ENCODE measurements at places on chromosomes 12 and 14. TPM values are rescaled to one million over a fixed set of nuclear protein-coding genes. Genes with fewer than 3 reads are reported as not detected.

Gene HOXC11
- total RNA-seq = 0.36 TPM

GRCh38 chr12:69328426-69328825 is 19.8 kb upstream of the LYZ start:
- DNase-seq = no peak

DNA sequence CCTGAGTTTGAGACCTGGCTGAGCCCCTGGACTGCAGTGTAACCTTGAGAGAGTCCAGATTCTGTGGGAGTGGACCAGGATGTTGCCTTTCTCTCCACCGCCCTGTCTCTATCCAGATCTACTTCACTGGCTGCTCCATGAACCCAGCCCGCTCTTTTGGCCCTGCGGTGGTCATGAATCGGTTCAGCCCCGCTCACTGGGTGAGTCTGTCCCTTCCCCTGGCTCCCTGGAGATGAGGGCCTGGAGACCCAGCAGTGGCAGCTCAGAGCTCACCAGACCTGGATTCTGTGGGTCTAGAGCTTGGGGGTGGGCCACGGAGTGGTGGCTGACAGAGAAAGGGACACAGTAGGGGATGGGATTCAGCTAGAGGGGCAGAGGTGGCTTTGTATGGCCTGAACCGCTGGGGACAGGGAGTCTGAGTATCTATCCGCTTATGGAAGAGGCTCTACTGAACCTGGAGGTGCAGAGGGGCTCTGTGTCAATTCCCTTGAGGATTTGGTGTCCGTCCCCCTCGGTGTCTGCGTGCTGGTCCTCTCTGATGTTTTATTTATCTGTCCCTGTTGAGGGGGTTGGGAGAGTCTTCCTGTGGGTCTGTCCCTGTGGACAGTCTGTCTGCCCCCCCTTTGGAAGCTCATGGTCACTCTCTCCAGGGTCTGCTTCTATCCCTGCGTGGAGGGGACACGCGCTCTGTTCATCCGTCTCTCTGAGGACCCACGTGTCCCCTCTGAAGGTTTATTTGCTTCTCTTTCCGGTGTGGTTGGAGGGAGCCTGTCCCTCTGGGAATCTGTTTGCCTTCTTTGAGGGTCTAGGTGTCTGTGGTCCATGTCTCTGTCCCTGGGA is 2.5 kb downstream of the AQP5 start:
- no peak for DNase-seq

DNA sequence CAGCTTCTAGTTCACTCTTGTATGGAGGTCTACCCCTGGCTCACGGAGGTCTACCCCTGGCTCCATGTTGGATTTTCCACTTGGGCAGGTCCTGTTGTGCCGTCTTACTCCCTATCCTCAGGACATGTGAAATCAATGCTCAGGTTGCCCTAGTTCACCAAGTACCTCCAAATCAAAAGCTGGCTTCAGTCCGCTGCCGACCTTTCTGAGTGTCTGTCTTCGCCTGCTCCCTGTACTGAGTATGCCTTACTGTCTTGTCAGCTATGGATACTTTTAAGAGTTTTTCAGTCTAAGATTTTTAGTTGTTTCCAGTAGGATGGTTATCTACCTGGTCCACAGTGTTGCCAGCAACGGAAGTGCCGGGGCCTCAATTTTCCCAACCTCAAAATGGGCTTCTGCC is 40.1 kb upstream of the BCL11B start:
- no peak for DNase-seq

GRCh38 chr14:36657399-36658122 is 4.1 kb upstream of the PAX9 start:
- no peak for DNase-seq

DNA sequence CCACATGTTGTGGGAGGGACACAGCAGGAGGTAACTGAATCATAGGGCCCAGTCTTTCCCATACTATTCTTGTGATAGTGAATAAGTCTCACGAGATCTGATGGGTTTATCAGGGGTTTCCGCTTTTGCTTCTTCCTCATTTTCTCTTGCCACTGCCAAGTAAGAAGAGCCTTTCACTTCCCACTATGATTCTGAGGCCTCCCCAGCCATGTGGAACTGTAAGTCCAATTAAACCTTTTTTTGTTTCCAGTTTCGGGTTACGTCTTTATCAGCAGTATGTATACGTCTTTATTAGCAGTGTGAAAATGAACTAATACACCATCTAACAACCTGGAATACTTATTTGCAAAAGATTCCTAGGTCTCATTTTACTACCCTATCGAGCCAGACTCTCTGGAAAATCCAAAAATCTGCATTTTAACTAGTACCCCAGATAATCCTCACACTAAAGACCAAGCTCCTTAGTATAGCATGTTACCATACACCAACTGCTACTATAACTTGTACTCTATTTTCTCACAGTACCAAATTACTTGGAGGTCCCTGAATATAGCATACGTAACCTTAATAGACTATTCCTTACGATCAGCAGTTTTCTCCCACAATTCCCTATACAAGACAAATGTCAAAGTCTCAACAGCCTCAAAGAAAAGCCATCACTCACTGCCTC is 11.5 kb downstream of the GTF2A1 start:
- DNase-seq = no peak

Gene GPX2
- total RNA-seq = not detected

DNA sequence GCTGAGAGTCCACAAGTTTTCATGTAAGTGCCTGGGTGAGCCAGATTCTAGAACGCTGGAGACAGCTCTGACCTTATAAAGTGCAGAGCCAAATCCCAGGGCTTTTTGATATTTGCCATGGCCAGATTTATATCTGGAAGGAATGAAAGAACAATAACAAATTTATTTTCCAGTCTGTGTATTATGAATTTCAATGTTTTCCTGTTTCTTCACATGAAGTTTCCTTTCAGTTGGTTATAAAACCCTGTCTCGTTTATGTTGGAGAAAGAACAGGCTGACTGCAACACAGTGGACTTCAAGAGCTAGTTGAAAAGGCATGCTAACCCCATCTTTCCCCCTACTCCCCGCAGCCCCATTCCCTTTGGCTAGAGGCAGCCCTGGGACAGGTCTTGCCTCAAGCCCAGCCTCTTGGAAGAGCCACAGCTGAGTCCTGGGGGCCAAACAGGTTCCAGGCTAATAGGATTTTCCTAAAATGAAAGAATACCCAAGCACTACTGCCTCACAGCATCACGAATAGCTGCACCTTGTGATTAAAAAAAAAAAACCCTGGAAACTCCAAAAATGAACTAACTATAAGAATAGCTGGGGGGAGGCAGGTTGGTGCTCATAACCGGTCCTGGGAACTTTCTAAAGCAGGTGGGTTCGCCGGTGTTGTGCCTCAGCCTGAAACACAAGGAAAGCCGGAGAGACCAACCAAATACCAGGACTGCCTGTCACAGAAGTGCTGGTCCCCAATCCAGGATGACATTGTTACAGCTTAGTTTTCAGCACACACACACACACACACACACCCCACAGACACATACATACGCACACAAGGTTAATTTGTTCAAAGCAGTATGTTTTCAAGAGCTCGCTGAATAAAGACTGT is 1.5 kb downstream of the FBLN5 start:
- DNase-seq = no peak

DNA sequence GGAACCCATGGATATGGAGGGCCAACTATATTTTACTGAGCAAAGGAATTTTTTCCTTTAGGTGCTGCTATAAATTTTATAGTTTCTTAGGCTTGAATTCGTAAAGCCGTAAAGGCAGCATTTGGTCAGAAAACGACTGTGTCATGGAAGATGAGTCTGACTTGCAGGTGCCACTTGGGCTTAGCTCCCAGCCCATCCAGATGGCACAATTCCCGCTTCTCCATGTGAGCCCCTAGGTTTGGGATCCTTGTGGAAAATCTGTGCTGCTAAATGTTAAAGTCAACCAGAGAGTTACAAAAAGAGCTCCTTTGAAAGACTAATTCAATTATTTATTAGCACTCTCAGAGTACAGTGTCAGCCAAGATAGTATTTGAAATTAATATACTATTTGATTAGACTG is 120.1 kb upstream of the NPAS3 start:
- no peak for DNase-seq

DNA sequence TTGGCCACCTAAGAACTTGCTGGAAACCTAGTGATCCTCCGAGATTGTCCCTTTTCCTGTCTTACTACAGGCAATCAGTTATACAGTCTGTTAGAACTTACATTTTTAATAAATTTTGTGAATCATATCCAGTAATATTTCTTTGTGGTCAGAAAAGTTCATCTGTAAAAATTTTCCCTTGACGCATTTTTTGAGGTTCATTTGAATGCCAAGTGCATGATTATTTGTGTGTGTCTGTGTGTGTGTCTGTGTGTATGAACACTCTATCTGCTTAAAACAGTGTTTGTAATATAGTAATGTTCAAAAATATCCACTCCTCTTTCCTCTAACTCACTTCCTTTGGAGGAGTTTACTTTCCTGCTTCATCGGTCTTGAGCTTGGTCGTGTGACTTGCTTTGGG is 468.7 kb upstream of the FLRT2 start:
- DNase-seq = no peak

DNA sequence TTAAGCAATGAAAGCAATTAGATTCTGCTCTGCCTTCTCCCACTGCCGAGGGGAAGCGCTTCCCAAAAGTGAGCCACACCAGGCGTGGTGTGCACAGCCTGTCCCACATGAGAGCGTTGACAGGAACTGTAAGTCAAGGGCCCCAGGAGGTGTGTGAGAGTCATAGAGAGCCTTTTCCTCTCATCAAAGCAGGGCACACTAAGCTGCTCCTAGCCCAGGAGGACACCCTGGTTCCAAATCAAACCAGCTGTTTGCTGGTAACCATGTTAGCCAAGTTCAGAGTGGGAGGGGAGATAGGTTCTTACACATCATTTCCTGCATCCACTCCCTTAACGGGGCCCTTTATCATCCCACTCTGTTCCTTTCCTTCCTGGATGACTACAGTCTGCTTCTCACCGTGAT is 98.3 kb downstream of the SPTSSA start:
- peak; percentile 9 for DNase-seq

All from RPMI7951 (cell line).